Suppressor macrophage (primary cell): ENCODE measurements at places on chromosomes 3 and 15.
A peak's percentile ranks its signal among the peaks of the same experiment; 100 is the strongest.

DNA sequence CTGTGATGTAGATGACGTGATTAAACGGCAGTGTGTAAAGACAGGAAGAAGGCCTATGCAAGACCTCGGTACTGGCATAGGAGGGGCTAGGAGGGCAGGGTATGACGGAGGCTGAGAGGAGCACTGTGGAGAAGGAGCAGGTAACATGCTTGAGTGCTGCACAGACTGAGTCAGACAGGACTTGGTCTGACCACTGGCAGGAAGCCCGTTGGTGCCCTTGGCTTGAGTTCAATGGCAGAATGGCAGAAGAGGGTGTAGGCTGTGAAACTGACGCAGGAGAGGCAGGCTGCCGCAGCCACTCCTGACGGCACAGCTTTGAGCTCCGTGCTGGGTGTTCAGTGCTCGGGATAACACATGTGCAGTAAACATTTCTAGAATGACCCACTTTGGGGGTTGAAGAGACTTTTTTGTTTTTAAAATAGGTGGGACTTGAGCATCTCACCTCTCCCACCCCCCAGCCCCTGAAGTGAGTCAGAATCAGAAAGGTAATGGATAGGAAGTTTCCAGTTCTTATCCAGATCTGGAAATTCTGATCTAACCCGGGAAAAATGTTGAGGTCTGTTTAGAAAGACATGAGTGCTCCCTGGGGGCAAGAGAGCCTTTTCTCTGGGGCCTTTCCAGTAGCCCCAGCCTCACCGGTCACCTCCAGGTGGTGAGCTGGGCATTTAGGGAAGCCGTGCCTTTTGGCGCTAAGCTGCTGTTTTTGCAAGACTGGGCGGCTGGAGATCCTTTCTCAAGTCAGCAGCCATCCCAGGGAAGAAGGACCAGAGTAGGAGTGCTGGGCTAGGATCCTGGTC, 126.4 kb downstream of the RPLP1 start:
- no peak for DNase-seq

- DNase-seq: no peak
Observed at GRCh38 chr15:57281321-57281720, 95.0 kb upstream of the CGNL1 start.

- DNase-seq: no peak
Observed at GRCh38 chr15:22237891-22238275, 157.6 kb downstream of the OR4M2 start.

DNA sequence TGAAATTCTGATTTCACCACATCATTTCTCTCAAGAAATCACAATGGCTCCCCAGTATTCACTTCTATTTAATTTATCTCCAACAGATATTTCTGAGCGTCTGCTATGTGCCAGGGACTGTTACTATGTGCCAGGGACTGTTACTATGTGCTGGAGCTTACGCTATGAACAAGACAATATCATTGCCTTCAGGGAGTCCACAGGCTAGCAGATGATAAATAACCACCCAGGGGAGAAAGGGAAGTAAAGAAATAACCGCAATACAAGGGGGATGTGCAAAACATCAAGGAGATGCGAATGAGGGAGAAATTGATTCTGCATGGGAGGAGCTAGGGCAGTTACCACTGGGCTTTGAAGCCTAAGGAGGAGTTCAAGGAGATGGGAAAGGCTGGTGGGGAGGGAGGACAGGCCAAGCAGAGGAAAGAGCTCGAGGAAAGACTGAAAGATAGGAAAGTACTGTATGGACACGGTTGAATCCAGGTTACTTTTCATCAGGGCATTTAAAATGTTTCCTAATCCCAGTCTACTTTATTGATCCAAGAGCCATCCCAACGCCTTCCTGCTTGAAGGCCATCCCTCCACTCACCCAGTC, 2.5 kb downstream of the THSD4 start:
- no peak for DNase-seq

GRCh38 chr3:183497313-183497712, 58.2 kb downstream of the KLHL6 start:
- DNase-seq: no peak

GRCh38 chr15:69603369-69604071, 150.9 kb downstream of the RPLP1 start:
- no peak for DNase-seq

DNA sequence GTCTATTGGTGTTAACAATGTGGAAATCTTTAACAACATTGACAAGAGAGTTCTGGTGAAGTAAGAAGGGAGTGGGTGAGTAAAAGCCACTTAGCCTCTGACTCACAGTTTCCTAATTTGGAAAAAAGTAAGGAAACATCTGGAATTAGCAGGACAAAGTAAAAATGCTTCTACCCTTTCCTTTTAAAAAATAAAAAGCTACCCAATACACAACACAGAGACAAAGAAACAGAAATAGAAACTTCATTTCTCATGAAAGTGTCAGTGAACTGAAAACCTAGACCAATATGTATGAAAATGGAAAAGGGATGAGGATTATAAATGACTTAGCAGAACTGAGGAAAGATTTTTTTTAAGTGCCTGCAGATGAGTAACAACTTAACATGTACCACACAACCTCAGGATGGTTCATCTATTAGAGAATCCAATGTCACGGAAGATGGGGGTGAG, 65.4 kb downstream of the SSR3 start:
- no peak for DNase-seq

GRCh38 chr15:44246521-44247268, 41.8 kb upstream of the GOLM2 start:
- DNase-seq: no peak

- no peak for DNase-seq
Observed at GRCh38 chr3:99579965-99580364, 58.4 kb upstream of the COL8A1 start.

DNA sequence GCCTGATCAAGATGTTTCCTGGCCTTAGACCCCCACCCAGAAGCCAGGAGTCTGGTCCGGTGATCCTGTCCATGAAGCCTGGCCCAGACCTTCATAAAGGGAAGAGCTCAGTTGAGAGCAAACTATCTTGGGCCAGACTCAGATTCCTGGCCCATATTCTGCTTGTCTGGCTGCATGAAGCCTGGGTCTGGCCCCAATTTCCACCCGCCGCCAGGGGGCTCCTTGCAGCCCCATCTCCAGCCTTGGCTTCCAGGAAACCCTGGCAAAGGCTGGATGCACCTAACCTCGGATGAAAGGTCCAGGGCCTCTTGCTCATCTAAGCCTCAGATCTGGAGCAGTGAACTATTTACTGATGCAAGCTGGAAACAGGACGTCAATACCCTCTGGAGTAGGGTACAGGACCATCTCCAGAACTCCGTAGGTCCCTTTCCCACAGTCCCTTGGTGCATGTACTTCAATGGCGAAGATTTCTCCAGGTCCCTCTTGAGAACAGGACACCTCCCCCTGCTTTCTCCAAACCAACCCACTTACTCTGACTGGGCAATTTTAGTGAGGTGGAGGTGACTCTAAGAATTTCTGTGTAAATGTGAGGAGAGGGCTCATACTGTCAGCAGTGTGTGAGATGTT, 5.6 kb downstream of the FOXL2 start:
- peak; percentile 58 for DNase-seq

DNA sequence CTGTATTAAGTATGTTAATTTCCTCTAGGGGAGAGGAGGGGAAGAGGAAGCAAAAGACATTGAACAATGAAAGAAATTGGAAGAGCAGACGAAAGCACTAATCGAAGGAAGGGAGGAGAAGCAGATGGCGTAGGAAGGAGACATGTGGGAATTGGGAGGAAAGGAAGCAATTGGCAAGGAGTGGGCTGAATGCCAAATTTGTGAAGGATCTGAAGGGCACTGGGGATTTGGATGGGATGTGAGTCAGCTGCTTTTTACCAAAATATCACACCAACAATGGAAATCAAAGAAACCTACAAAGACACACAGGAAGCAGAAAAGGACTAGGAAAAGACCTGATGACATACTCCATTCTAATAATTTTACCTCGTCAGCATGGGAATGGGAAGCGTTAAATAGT, 1029.8 kb downstream of the ROBO1 start:
- DNase-seq: no peak

DNA sequence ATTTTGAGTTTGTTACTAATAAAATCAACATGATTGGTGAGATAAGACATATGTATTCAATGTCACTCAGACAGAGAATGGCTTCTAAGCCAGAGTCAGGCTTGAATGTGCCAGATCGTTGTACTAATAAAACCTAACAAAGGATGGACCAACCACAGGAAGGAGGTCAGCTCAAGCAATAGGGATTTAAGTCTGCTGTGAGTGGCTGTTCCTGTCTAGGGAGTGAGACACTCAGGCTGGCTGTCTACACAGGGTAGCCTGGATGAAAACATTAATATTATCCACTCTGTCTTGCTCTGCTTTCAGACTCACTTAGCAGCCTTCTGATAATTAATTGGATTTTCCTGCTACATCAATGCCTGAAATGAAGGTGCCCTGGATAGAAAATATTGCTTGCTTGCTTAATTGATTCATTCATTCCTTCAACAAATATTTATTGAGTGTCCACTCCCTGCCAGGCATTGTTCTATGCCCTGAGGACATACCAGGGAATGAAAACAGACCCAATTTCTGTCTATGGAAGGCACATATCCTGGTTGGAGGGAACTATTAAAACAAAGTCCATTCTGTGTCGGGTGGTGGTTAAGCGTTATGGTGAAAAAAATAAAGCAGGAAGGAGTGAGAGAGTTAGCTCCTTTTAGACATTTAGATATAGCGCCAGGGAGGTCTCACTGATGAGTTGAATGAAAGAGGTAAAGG, 239.4 kb downstream of the CHST2 start:
- no peak for DNase-seq

DNA sequence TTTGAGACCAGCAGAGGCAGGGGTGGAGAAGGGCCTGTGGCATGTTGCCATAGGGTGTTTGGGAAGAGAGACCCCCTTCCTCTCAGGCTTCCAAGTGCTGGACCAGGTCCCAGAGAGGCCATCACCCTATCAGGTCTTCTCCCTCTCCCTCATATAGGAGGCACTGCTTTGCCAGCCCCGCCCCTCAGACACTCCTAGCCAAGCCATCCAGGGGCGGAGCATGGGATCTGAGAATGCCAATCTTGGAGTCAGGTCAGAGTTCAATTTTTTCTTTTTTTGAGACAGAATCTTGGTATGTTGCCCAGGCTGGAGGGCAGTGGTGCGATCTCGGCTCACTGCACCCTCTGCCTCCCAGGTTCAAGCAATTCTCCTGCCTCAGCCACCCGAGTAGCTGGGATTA, 32.7 kb downstream of the CRABP1 start:
- no peak for DNase-seq

DNA sequence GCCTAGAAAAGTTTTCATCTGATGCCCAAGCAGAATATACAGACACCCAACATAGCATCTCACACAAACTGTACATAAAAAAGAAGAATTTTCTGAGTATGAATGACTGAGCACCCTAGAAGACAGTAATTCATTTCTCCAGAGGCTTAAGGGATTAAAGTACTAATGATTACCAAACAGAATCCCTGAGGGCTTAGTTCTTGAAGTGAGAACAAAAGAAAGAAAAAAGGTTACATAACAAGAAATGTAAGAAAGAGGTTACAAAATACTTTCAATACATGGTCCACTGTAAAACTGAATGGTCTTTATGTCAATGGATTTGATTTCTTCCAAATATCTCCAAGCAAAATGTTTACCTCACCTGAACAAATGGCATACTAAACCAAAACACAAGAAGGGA, 9.1 kb upstream of the NEK10 start:
- no peak for DNase-seq

GRCh38 chr3:146065573-146066006, 95.4 kb downstream of the PLOD2 start:
- DNase-seq: peak; percentile 77

GRCh38 chr3:108477511-108478147, 32.8 kb downstream of the MYH15 start:
- peak; percentile 68 for DNase-seq

DNA sequence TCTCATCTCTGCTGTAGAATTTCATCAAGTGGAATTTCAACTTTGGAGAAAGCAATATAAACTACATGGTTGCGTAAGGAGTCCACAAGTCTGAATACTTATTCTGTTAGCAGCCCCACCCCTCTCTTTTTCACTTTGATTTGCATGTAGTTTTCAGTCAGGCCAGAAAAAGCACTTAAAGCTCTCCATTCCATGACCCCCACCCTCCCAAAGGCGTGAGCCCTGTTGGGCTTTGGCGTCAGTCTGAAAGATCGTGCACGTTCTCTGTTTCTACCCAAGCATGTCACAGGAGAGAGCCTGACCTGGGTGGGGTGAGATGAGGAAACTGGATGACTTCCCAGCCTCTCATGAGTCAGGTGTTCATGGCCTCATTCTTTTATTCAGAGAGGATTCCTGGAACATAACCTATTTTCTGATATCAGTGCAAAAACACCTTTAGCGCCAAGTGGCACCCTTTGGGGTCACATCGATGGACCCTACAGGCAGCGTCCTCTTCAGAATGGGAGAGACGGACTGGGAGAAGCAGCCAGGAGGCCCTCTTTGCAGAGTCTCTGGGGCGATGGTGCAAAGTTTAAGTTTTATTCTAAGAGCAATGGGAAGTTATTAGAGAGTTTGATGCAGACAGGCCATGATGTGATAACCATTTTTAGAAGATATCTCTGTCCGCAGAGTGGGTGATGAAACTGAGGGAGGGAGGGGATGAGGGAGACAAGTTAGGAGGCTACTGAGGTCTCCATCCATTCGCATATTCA, 55.8 kb downstream of the LSM3 start:
- DNase-seq: no peak

GRCh38 chr3:20787005-20787404, 601.0 kb upstream of the SGO1 start:
- no peak for DNase-seq

DNA sequence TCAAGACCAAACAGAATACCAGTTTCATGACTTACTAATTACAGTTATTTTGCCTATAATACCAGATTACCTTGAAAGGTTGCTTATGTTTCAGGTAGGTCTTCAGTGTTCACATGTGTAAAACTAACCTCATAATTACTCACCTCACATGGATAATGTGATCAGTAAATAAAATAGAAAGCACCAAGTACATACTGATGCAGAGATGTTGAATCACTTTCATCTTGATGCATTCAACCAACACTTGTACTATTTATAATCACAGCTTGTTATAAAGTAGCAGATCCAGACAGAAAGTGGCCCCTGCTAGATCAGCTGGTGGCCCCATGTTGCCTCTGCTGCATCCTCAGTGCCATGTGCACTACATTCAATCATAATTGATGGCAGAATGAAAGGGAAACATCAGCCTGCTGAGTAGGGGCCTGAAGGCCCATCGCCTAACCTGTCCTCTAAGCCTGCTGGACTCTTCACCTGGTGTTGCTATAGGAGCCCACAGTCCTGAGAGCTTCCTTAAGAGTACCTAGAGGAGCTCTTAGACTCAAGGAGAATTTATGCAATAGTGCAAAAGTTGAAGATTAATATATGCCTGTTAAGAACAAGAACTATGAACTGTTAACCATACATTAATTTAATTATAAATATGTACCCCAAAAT, 154.3 kb downstream of the PLCL2 start:
- no peak for DNase-seq

DNA sequence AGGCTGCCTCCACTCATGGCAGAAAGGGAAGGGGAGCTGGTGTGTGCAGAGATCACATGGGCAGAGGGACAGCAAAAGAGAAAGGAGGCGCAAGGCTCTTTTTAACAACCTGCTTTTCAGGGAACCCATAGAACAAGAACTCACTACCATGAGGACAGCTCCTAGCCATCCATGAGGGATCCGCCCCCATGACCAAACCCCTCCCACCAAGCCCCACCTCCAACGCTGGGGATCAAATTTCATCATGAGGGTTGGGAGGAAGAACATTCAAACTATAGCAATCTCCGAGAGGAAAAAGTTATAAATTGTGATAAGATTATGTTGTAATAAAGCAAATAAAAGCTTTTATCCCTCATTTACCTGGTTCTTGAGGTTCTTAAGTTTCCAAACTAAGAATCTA, 84.7 kb upstream of the LMCD1 start:
- DNase-seq: peak; percentile 48

GRCh38 chr3:187736418-187736871, 8.8 kb downstream of the BCL6 start:
- DNase-seq: peak; percentile 84
